ENCODE measurements at places on chromosomes 2 and 18.

DNA sequence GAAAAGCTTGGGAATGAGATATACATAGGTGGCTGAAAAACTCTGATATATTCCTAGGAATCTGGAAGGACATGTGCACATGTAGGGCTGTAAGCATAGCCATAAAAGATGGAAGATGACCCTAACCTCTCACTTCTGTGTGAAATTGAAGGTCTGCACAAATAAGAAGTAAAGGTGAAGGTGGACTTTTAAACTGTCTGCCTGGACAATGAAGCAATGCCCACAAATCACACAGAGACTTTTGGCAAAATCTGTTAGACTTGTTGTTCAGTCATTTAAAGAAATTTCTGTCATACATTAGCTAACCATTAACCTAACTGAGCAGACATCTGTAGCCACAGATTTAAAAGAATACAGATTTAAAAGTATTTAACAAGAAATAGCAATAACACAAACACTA is 65.3 kb upstream of the CCDC178 start:
- DNase-seq = no peak

DNA sequence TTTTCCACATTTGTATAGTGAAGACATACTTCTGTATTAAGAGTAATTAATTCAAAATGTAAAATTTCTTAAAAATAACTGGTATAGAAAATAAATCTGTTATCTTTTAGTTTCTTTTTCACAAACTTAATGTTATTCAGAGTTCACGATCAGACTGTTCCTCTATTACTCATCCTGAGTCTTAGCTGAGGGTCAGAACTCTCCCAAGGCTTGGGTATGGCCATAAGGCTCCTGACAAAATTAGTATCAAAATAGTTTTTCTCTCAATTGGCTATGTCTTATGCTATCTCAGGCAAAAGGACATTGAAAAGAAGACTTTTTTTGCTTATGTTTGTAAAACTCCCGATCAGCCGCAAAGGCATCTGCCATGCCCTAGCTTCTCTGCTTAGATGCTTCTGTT is 56.1 kb upstream of the NAB1 start:
- no peak for DNase-seq

DNA sequence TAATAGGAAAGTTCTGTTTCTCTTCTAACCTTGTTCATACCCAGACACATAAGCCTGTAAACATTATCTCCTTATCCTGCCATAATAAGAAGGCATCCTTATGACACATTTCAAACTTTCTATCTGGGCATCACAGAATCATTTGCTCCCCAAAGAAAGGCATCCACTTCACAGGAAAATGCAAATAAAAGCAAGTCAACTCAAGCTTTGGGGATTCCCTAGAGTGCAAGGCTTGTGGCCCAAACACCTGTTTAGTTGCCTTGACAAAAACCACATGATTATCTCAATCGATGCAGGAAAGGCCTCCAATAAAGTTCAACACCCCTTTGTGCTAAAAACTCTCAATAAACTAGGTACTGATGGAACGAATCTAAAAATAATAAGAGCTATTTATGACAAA is 195.7 kb upstream of the GALNT5 start:
- no peak for DNase-seq

- DNase-seq = no peak
These were observed 10.9 kb upstream of the SGPP2 start for GRCh38 chr2:222413295-222413911.

DNA sequence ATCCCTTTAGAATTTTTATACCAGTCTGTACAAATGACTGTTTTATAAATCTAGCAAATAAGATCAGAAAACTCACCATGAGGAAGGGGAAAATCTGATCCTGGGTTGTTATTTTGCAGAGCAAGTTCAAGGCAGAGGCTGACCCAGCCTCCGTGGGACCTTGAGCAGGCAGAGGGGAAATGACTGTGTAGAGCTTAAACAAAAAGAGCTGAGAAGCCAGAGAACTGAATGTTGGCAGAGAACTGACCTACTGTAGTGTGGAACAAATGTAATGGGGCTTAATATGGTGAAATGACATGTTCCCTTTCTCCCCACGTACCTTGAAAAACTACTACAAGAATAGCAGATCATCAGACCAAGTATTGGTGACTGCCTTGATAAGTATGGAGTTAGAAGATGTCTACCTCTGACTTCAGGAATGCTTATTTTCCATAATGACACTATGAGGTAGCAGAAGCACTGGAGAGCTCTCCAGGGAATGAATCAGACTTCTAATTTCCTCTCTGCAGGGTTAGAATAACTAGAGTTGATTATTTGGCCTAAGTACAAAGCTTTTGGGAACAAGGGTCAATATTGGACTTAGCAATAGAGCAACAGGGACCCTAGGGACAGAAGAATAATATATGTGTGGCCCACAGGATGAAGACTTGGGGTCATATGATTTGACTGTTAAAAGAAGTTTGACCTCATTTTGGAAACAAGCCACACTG is 304.4 kb downstream of the CCDC178 start:
- DNase-seq = no peak

DNA sequence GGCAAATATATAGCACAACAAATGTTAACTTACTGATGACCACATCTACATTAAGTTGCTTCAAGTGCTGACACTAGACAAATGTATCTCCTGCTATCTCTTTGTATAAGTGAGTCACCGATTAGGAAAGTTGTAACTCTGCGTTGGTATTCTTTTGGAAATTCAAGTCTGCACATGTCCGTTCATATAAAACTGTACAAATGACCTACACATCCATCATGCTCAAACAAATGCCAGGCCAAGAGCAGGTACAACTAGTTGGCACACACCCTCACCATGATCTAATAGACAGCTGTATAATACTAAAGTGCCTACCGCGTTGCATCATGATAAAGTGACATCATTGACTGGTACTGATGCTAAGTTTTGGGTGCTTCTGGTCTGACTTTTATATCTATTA is 141.1 kb downstream of the RBMS1 start:
- no peak for DNase-seq

- DNase-seq = no peak
These were observed 7.9 kb downstream of the SCG2 start for GRCh38 chr2:223594259-223594658.

DNA sequence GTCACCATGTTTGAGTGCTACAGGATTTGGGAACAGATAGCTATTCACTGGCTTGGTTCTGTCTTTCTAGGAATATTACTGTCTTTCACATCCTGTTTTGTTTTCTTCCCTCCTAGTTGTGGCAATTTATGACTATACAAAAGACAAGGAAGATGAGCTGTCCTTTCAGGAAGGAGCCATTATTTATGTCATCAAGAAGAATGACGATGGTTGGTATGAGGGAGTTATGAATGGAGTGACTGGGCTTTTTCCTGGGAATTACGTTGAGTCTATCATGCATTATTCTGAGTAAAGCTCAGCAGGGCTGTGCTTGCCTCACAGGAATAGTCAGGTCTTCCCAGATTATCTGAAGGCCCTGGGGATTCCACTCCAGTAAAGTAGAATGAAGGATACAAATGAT is 98.9 kb downstream of the ABI2 start:
- no peak for DNase-seq

DNA sequence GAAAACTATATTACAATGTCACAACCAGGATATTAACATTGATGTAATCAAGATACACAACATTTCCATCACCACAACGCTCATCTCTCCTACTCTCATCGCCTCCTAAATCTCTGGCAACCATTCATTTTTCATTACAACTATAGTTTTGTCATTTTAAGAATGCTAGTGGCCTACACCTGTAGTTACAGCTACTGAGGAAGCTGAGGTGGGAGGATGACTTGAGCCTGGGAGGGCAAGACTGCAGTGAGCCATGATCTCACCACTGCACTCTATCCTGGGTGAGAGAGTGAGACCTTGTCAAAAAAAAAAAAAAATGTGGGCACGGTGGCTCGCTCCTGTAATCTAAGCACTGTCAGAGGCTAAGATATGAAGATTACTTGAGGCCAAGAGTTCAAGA is 10.5 kb downstream of the PKP4 start:
- DNase-seq = no peak

DNA sequence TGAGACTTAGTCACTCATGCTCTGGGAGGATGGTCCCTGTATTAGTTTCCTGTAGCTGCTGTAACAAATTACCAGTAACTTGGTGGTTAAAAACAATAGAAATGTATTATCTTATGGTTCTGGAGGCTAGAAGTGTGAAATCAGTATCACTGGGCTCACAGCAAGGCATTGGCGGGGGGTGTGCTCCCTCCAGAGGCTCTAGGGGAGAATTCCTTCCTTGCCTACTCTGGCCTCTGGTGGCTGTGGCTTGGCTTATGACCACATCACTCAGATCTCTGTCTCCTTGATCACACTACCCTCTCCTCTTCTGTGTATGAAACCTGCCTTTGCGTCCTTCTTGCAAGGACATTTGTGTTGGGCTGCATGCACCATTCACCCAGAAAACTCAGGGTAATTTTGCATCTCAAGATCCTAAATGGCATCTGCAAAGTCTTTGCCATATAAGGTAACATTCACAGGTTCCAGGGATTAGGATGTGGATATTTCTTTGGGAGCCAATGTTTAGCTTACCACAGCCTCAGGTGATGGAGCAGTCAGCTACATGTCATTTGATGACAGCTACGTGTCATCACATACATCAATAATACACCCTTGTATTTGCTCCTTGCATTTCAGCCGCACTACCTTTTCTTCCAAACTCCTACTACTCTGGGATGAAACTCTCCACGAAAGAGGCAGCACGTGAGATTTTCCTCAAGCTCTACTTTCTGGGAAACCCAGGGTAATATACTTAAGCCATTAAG is 49.6 kb upstream of the POU3F3 start:
- no peak for DNase-seq

All from GF-D8 (cell line).